Liver (tissue), 10 donors: ENCODE measurements at places on chromosomes 3 and 15. TPM values are rescaled to one million over a fixed set of nuclear protein-coding genes. Genes with fewer than 3 reads are reported as not detected.

ZPLD1 gene
- 0.23 TPM for total RNA-seq

CAPN7 gene
- total RNA-seq = 41.9 TPM

PLSCR5 gene
- total RNA-seq = not detected

XYLB gene
- total RNA-seq = 14.2 TPM

ARL6IP5 gene
- 28.7 TPM for total RNA-seq

IGDCC3 gene
- not detected for total RNA-seq

MYZAP gene
- total RNA-seq = 1.8 TPM

DPPA4 gene
- total RNA-seq = 0.25 TPM

- DNase-seq = no peak
These were observed 151.7 kb downstream of the CPNE4 start for GRCh38 chr3:131883086-131883485.

- DNase-seq = no peak
These were observed 82.5 kb downstream of the RPL22L1 start for GRCh38 chr3:170787464-170787863.

DNA sequence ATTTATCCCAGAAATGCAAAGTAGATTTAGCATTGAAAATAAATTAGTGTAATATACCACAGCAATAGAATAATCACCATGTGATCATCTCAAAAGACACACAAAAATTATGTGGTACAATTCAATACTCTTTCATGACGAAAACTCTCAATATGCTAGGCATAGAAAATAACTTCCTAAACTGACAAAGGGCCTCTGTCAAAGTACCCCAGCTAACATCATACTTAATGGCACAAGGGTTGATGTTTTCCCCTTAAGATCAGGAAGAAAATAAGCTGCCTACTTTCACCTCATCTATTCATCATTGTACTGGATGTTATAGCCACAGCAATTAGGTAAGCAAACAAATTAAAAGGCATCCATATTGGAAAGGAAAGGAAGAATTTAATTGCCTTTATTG lies 22.7 kb upstream of the NIPA2 start:
- DNase-seq = no peak

- no peak for DNase-seq
These were observed 365.0 kb upstream of the EPHA6 start for GRCh38 chr3:96449346-96449745.

GRCh38 chr3:99356696-99357095 lies 281.7 kb upstream of the COL8A1 start:
- no peak for DNase-seq

DNA sequence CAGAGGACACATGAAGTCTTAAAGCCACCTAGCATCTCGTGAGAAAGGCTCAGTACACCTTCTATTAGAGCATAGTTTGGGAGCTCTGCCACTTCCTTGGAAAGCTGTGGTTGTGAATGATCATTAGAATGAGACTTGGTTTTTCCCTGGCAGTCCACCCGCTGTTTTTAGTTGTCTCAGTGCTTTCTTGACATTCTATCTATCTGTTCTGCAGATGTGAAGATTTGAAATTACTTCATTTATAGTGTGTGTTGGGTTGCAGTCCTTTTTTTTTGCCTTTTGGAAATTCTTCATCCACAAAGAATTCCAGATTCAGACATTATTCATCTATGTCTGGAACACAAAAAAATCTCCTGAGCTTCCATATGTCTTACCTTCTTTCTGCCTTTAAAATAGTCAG lies 23.7 kb downstream of the PPP2R3A start:
- no peak for DNase-seq

GRCh38 chr15:45747426-45747825 lies 112.6 kb downstream of the SQOR start:
- no peak for DNase-seq

DNA sequence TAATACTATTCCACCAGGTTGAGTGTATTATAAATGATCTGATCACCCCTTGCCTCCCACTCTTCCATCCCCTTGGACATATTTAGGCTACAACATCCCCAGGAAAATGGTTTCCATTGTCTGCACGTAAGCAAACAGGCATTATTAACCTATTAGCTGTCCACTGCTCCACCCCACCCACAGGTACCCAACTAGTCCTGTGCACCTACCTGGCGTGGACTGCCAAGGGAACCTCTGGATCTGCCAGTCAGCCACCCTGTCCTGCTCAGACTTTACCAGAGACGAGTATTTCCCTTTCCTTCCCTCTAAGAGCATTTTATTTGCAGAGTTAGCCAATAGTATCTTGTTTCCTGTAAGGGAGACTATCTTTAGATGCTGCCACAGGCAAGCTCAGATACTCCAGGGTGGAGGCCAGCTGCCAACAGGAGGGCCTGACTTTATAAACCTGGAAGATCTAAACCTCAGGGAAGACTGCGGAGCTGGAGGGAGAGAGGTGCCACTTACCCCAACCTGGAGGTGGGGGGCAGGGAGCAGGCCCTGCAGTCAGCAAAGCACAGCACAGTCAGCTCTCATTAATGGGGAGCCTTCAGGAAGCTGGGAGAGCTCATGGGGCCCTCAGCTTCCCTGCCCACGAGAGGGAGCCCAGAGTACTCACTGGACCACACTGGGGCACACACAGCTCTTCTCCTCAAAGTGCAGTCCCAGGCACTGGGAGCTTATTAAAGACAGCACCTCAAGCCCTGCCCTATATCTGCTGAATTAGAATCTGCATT lies at the start of gene CX3CR1:
CX3CR1 (minus strand) TSS at position 292 of the 773 bp plus-strand sequence. CDS start 13,527 bp downstream, outside the sequence.
- no peak for DNase-seq

- DNase-seq = no peak
These were observed 3.2 kb downstream of the MORC1 start for GRCh38 chr3:109114746-109115145.

- DNase-seq = no peak
These were observed 15.3 kb upstream of the PRKCD start for GRCh38 chr3:53145713-53146080.

DNA sequence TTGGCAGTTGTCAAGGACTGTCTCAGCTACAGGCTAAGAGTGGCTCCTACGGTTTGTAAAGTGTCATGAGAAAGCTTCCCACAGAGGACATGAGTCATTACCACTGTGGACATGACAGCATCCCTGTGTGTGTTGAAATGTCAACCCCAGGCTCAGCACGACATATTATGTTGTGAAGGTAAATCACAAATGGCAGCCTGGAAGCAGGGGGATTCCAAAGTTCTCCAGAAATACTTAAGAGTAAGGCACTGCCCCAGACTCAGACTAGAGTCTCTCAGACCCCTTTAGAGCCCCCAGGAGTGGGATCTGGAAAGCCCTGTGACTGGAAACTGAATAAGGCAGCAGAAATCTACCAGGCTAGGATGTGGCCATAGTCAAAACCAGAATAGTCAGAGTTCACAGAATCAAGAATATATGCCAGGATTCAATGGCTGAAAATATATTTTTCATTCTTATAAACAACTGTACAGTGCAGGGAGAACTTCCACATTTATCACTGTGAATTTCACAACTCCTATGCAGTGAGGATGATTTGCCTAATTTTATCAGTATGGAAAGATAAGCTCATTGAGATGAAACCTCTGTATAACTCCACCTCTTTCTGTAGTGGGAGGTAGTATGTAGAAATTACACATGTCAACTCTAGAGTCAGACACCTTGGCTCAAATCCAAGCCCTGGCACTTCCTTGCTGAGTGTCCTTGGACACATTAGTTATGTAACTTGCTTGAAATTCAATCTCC lies 237.1 kb upstream of the CFAP20DC start:
- DNase-seq = no peak

- DNase-seq = no peak
These were observed 123.2 kb upstream of the UBE2E2 start for GRCh38 chr3:23079976-23080375.

DNA sequence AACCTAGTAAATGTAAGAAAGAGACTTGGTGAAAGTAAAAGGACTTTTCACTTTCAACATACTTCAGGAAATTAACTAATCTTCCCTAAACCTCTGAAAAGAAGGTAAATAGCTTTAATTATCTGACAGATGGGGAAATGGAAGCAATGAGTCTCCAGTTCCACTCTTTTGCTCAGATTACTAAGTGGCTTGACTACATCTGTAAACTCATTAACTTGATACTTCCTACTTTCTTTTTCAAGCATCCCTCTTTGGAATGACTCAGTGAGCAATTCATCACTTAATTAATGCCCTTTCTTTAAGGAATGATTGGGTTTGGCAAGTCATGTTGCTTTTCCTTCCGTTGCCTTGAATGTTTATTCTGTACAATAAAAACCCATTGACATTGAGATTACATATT lies 234.2 kb downstream of the GRM7 start:
- no peak for DNase-seq
